ENCODE measurements at places on chromosomes 7 and 10.

- no peak for DNase-seq
These were observed 12.9 kb downstream of the SLC16A12 start for GRCh38 chr10:89522463-89522862.

GRCh38 chr10:99938563-99938962 lies 71.2 kb downstream of the DNMBP start:
- no peak for DNase-seq

DNA sequence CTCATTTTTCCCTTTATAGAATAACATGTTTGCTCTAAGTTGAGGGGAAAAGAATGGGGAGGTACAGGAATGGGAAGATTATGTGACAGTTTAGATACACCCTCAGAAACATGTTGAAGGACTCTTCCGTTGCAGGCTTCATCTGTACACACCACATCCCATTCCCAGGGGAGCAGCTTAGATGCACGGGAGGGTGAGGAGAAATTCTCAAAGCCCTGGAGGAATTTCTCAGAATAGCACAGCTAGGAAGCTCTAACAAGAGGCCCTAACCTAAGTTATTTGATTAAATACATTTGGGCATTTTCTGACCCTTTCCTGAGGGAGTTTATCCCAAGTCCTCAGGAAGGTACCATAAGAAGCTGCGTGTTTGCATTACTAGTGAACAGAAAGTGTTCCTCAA lies 660.2 kb upstream of the IGFBP3 start:
- DNase-seq, result no peak

- no peak for DNase-seq
These were observed 7.8 kb upstream of the RBM28 start for GRCh38 chr7:128351296-128352152.

GRCh38 chr7:123738808-123739207 lies 10.0 kb downstream of the WASL start:
- no peak for DNase-seq

- no peak for DNase-seq
These were observed 300.5 kb downstream of the KLF6 start for GRCh38 chr10:3484306-3485056.

DNA sequence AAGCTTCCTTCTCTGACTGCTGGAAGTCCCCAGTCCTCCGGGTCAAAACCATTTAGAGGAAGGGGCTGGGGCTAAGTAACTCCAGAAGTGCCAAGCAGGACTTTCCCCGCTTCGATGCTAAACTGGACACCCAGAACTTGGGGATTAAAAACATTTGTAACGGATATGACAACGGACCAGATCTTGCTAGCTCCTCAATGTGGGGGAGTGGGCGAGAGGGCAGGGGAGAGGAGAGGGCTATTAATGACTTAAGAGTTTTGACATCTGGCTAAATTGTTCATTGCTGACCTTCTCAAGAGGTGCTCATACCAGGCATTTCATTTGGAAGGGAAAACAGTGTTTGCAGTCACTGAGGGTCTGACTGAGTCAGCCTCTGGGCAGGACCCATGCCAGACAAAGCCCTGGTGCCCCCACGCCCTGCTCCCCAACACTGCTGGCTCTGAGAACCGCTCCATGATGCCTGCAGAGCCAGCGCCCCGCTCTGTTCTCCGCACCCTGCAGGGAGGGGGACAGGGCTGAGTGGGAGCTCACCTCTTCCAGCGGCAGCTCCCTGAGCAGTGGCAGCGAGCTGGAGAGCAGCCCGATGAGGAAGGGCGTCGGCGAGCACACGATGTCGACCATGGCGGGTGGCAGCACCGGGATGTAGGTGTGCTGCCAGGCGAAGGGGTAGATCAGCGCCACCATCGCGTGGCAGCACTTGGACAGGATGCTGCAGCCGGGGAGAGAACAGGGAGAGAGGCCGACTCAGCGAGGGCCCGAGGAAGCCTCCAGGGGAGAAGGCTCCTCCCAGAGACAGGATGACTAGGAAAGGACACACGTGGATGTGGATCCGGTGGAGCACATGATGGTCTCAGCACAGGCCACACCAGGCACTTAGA lies 47.7 kb upstream of the MKRN1 start:
- DNase-seq, result no peak

- no peak for DNase-seq
These were observed 334.0 kb downstream of the PLXNA4 start for GRCh38 chr7:132242192-132242812.

GRCh38 chr10:850093-850492 lies 81.4 kb downstream of the LARP4B start:
- no peak for DNase-seq

- DNase-seq, result no peak
These were observed 18.3 kb downstream of the FAM171A1 start for GRCh38 chr10:15352836-15353235.

GRCh38 chr10:103044942-103045489 lies 126.9 kb downstream of the CNNM2 start:
- no peak for DNase-seq

GRCh38 chr7:50851451-50851850 lies 68.8 kb upstream of the GRB10 start:
- DNase-seq, result no peak

DNA sequence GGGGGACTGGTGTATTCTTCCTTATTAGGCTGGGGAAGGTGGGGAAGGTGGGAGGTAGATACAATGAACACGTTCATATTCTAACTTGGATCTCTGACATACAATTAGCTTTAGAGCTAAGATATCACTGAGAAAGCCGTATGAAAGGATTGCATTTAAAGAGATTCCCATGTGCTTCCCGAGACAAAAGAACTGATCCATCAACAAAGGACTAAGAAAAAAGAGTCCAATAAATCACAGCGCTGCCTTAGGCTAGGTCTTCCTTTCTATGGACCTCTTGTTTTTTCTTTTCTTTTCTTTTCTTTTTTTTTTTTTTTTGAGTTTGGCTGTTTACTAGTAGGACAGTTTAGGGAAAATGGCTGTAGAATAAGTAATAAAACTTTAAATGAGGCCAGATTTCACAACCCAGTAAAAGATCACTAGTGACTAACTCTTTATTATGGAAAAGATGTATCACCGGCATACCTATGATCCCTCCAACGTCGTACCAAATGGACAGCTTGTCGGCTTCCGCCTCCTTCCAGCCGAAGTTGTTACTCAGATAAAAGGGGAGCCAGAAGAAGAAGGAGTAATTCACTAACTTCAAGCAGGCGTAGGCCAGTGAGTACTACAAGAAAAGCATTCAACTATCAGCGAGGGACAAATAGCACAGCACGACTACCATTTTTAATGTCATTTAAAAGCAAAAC lies 50.0 kb downstream of the SLC37A3 start:
- DNase-seq, result no peak

GRCh38 chr7:74240482-74240881 lies 13.7 kb downstream of the RFC2 start:
- DNase-seq, result no peak

- no peak for DNase-seq
These were observed 50.7 kb upstream of the GHITM start for GRCh38 chr10:84088626-84089025.

GRCh38 chr7:132604121-132604520 lies 27.9 kb upstream of the PLXNA4 start:
- no peak for DNase-seq

GRCh38 chr7:124989911-124990310 lies 60.3 kb upstream of the POT1 start:
- no peak for DNase-seq

- DNase-seq, result no peak
These were observed 138.5 kb upstream of the AGR3 start for GRCh38 chr7:17020250-17020649.

GRCh38 chr10:17835688-17836087 lies 26.5 kb downstream of the MRC1 start:
- no peak for DNase-seq

GRCh38 chr7:80630608-80631405 lies 7.6 kb upstream of the CD36 start:
- no peak for DNase-seq

DNA sequence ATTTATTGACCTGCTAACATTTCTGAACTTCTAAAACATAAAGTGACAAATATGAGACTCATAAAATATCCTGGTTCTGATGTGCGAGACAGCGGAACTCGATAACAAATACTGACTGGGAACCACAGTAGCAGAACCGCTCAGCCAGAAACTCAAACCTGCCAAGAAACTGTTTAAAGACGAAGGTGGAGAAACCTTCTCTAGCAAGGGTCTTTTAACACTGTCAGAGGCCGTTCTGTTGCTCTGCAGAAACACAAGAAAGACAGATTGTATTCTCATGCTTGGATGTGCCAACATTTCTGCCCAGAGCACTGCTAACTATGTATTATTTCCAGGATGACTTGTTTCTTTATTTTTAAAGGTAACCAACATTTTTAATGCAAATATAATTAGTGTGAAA lies 514.8 kb upstream of the ADARB2 start:
- no peak for DNase-seq

DNA sequence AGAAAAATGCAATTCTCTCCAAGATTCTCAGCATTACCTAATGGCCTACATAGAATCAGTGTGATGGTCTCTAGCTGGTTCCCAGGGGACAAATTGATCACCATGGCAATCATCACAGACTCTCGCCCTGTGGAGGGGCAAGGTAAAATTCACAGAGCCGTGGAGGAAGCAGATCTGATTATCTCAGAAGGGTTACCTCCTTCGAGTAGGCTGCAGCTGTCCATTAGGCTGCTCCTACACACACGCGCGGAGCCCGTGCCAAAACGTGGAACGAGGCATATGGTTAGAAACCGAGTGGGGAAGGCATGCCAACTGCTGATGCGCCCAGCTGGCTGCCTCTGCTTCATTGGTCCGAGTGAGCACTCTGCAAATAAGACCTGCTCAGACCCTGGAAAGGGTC lies 52.8 kb upstream of the PTER start:
- DNase-seq, result no peak

GRCh38 chr7:2081526-2082135 lies 151.1 kb downstream of the MAD1L1 start:
- no peak for DNase-seq

DNA sequence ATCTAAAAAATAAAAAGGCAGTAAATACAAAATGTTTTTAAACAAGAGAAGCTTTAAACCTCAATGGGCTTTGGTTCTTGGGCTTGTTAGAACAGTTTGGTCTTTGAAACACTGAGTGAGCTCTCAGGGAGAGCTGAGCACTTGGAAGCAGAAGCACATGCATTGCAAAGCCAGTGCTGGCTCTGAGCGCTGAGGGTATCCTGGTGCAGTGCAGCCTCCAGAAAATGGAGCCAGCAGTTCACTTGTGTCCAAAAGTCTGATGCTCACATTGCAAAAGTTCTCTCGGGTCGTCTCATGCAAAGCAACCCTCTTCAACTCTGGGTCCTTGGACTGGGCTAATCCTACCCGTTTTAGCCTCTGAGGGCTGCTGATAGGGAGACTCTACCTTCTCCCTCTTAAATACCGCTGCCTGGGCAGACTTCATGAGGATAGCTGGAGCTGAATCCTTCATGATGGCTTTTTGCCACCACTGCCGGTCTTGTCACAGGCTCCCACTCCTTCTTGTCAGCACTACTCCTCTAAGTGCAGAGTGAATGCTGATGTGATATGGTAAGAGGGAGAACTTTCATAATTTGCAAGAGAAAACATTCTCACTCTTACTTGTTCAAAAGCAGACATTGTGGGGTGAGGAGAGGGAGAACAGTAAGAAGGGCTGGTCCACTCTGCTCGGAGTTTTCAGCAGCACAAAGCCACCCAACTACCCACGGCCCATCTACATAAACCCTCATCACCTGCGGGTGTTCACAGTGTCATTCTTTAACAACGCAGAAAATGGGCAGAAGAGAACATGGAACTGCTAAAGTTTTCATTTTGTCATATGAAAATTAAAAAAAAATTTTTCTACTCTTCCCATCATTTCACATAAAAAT lies 42.2 kb upstream of the BMPER start:
- no peak for DNase-seq

DNA sequence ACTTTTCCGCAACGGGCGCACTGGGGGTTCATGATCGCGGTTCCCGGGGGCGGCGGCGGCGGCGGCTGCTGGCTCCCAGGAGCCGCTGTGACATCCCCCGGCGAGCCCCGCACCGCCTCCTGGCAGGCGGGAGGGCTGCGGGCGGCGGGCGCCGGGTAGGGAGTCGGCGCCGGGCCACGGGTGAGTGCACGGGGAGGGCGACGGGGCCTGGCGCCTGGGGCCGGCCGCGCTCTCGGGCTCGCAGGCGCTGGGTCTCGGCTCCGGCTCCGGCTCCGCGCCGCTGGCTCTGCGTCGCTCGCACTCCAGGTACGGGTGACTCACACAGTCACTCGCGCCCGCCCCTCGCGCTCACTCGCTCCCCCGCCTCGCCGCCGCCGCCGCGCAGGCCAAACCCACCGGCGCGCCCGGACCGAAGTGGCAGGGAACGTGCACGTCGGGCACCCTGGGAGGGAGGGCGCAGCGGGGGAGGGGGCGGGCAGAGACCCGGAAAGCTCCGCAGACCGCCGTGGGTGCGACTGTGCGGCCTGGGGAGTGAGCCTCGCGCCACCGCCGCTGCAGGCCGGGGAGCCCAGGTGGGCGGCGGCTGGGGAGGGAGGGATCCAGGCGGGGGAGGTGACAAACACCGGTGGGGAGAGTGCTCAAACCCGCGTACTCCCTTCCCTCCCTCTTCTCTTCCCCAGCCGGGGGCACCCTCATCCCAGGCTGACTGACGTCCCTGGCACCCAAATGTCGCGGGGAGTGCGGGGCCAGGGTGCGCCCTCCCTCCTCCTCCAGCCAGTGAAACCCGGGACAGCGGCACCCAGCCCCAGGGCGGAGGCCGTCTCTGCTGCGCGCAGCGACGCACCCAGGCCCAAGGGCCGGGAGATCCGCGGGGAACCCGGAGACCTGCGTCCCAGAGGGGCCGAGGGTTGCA lies 276.9 kb upstream of the NEBL start:
- no peak for DNase-seq

GRCh38 chr7:50832744-50833143 lies 50.0 kb upstream of the GRB10 start:
- no peak for DNase-seq

DNA sequence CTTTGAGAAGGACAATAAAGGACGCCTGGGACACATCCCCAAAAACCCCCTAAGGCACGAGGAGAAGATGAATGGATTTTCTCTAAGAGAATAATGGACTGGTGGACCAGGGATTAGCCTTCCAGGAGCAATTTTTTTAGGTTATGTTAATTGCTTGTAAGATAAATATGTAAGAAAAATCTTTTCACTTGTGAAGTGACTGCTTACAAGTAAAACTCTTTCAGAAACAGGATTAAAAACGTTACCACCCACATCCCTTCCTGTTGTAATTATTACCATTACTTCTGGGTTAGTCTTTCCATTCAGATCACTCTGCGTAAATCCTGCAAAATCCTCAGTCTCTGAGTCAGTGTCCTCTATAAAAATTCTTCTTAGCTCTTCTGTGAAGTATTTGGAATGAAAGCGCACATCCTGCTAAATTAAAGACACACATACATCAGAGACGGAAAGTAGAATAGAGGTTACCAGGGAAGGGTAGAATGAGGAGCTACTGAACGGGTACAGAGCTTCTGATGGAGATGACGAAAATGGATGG lies 34.3 kb downstream of the CDCA7L start:
- no peak for DNase-seq

DNA sequence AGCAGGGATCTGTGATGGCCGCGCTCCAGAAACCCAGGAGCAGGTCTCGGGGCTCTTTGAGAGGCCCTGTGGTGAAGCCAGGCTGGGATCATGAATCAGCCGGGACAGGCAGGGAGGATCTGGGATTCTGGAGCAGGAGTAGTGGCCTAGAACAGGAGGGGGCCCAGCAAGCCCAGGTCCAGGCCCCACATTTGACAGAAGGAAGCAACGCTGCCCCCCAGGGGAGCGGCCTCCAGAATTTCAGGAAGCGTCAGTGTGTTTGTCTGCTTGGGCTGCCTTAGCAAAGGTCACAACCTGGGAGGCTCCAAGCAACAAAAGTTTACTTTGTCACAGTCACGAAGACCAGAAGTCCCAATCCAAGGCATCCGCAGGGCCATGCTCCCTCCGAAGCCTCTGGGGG lies 36.8 kb downstream of the CLRN3 start:
- DNase-seq, result no peak

All from activated naive CD8-positive, alpha-beta T cell treated with anti-CD3 and anti-CD28 coated beads, Interleukin-2, amount 50 U/mL, for 16 hours (primary cell).